Activated naive CD4-positive, alpha-beta T cell treated with anti-CD3 and anti-CD28 coated beads, Interleukin-2, amount 50 U/mL, for 16 hours (primary cell): ENCODE measurements at places on chromosomes 3 and 15.

GRCh38 chr15:70289191-70289955, 191.7 kb upstream of the TLE3 start:
- DNase-seq = no peak

DNA sequence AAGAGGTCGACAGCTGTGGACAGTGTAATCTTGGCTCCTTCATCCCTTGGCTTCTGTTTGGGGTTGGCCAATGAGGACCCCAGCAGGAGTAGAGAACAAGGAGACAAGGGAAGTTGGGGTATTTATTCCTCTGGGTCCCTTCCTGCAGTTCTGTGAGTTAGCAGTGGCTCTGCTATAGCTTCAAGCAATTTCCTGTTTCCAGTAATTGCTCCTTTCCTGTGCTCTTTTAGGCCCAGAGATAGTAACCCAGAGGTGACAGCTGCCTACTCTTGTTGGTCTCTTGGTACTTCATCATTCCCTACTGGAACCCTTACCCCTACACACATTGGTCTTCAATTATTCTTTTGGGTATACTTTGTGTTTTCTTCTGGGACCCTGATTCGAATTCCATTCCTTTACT, 92.9 kb downstream of the NR1D2 start:
- no peak for DNase-seq

DNA sequence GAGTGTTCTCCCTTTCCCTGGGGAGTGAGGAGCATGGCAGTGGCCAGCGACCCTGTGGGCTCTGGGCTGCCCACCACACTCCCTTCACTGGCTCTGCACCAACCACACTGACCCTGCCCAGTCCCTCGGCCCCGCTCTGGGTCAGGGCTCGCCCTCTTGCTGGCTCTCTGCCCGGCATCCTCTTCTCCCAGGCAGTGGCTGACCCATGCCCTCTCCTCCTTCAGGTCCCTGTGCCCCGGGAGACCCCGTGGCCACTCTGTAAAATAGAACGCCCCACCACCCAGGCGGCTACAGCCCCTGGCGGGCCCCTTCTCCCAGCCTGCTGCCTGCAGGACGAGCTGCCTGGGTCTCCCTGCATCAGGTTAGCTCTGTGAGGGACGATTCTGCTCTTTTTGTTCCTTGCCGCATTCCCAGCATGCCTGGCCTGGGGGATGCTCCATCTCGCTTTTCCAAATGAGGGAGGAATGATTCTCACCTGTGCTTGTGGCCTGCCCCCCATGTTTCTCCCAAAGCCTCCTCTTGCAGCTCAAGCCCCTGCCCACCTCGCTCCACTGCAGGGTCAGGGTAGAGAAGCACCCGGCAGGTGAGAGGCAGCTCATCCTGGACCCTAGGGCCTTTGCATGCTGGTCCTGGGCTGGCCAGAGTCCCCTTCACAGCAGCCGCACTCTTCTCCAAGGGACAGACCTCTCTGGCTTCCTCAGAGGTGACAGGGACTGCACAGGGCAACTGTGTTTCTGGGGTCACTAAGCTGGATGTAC, 14.5 kb upstream of the CFAP100 start:
- no peak for DNase-seq

- peak; percentile 33 for DNase-seq
Observed at GRCh38 chr3:111610612-111611054, 15.5 kb upstream of the ZBED2 start.

DNA sequence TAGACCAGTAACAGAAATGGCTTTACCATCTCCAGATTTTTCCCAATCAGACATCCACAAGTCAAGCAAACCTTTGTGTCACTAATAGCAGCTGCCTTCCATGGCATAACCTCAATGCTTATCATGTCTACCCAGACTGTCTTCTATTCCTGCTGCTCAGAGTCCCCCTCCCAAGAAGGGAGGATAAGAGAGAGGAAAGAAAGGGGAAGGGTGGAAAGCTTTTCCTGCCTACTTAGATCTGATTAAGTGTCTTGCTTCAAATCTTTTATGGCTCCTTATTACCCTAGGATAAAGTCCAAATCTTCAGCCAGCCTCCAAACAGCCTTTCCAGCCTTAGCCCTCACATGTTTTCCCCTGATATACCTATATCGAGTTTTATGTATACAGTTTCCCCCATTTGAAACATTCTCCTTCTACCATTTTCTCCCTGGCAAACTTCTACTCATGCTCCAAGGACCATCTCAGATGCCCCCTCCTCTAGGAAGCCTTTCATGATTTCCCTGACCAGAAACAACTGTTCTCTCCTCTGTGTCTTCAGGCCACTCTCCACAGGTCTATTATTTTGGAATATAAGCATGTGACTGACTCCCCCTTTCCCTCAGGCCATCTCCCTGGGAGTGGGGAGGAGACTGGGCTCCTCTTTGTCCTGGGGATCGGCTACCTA, 7.9 kb upstream of the SSUH2 start:
- DNase-seq = no peak
